ENCODE measurements at places on chromosomes 5 and 9.

- H3K4me1 ChIP-seq: peaks cover 9% of the 10 kb centered on the region
Measured at GRCh38 chr9:84169240-84169639, 171.3 kb downstream of the SLC28A3 start.

GRCh38 chr5:64612344-64612961, 77.8 kb upstream of the SHISAL2B start:
- H3K4me3 ChIP-seq: no peak overlapping the region
- H3K36me3 ChIP-seq: no peaks in the 10 kb centered on the region
- H3K27ac ChIP-seq: no peak overlapping the region
- peaks cover 22% of the 10 kb centered on the region for H3K27me3 ChIP-seq

- no peaks in the 10 kb centered on the region for H3K4me1 ChIP-seq
- no peak for DNase-seq
- H3K4me3 ChIP-seq: no peak overlapping the region
Measured at GRCh38 chr5:131156957-131157356, 8.1 kb downstream of the HINT1 start.

- H3K36me3 ChIP-seq: no peaks in the 10 kb centered on the region
- H3K27ac ChIP-seq: no peak overlapping the region
- no peak overlapping the region for H3K4me3 ChIP-seq
- peaks cover 7% of the 10 kb centered on the region for H3K4me1 ChIP-seq
- no peaks in the 10 kb centered on the region for H3K27me3 ChIP-seq
Measured at GRCh38 chr9:121234832-121235161, 33.1 kb upstream of the RAB14 start.

DNA sequence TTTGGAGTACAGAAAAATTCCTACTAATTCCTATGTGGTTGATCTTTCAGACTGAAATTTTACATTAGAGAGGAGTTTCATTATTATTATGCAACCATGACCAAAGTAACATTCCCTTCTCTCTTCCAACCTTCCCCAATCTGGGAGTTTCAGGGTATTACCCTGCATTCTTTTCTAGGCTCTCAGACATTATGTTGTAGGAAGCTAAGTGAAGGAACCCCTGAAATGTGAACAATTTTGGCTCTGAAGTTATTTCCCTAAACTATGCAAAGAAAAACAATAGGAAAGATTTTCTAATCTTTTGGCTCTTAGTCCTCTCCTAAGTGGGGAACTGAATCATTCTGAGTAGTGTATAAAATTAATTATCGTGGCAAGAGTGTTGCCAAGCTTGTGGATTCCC, 63.3 kb upstream of the ZFAND5 start:
- H3K27me3 ChIP-seq: no peaks in the 10 kb centered on the region
- no peak overlapping the region for H3K27ac ChIP-seq
- H3K4me1 ChIP-seq: peaks cover 1% of the 10 kb centered on the region

- DNase-seq: no peak
- H3K27me3 ChIP-seq: no peaks in the 10 kb centered on the region
- H3K27ac ChIP-seq: no peak overlapping the region
Measured at GRCh38 chr5:67985686-67986387, 229.7 kb upstream of the PIK3R1 start.

- H3K27ac ChIP-seq: no peak overlapping the region
- no peaks in the 10 kb centered on the region for H3K27me3 ChIP-seq
- H3K4me1 ChIP-seq: no peaks in the 10 kb centered on the region
- no peak overlapping the region for H3K4me3 ChIP-seq
- no peak for DNase-seq
- H3K36me3 ChIP-seq: no peaks in the 10 kb centered on the region
Measured at GRCh38 chr5:150253416-150254208, 36.0 kb downstream of the CAMK2A start.

- H3K4me1 ChIP-seq: peaks cover 24% of the 10 kb centered on the region
- no peaks in the 10 kb centered on the region for H3K27me3 ChIP-seq
- H3K4me3 ChIP-seq: no peak overlapping the region
Measured at GRCh38 chr9:78669591-78669990, 372.7 kb downstream of the PSAT1 start.

DNA sequence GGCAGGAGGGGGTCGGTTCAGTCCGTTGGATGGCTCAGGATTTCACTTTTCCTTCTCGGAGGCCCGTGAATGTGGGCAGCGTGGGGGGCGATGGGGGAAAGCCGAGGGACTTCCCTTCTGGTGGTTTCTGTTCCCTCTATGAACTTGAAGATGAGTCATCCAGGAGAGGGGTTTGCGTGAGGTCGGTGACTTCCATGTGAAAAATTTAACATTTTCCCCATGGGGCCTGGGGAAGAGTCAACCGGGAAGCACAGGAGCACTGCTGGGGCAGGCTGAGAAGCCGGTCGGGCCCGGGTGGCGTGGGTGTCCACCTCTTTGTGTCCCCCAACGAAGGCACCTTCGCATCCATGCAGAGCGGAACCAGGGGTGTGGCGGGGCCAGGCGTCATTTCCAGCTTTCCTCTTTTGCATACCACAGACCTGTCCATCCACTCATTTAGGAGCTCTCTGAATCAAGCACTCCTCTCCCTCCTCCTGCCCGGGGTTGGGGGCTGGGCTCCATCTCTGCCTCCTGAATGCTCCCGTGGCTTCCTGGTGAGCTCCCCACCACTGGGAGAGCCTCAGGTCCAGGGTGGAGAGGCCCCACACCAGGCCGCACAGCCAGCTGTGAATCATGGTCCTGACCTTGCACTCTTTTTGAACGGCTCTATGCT, 68.4 kb downstream of the ANKRD33B start:
- no peaks in the 10 kb centered on the region for H3K27me3 ChIP-seq
- H3K36me3 ChIP-seq: no peaks in the 10 kb centered on the region
- DNase-seq: peak; percentile 34
- H3K4me3 ChIP-seq: peak overlapping the region; percentile 18
- peaks cover 73% of the 10 kb centered on the region for H3K4me1 ChIP-seq
- H3K27ac ChIP-seq: peak overlapping the region; percentile 55
